Activated T-cell treated with anti-CD3 and anti-CD28 coated beads for 4 hours (primary cell): ENCODE measurements at places on chromosomes 11 and 22.
A peak's percentile ranks its signal among the peaks of the same experiment; 100 is the strongest.

DNA sequence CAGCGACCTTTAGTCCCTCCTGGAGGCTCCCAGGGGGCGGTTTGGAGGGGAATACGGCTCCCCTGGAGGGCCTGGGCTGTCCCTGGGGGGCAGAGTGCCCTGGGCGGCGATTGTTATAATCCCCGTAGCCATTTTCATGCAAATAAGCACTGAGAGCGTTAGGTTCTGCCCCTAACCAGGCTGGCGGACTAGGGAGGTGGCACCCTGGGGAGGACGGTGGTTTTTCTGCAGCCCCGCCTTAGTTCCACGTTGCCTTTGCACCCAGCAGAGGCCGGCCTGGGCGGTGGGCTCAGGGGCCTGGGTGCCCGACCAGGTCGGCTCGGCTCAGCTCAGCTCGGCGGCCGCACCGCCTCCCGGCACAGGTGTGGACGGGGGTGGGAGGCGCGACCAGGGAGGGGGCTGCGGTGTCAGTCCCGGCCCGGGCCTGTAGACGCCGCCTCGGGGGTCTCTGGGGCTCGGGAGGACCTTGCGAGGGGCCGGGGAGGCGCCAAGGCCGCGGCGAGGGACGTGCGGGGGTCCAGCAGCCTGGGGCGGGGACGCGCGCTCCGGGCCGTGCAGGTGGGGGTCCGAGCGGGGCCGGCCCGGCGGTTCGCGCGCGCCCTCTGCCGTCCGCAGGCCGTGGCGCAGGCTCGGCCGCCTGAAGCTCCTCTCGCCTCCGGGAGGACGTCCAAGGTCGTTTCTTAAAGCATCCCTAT lies 2.3 kb upstream of the DUSP8 start:
- peak; percentile 36 for DNase-seq

- no peak for DNase-seq
Measured at GRCh38 chr22:36431977-36432376, 44.2 kb upstream of the MYH9 start.

- no peak for DNase-seq
Measured at GRCh38 chr11:46649180-46649738, 31.9 kb downstream of the ATG13 start.

DNA sequence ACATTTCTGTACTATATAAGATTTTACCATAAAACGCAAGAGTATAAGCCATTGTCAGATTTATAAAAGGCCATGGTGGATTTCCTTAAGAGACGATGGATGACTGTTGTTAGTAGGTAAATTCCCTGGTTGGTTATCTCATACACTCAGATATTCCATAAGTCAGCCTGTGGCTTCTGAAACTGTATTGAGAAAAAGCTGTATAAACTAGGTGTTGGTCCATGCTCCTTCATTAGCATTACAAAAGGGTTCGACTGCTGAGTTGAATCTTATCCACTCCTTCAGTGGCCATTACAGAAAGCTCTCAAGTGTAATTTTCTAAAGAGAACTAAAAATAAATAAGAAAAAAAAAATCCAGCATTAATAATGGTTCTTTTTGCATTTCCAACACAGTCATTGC lies 5.3 kb downstream of the GRAP2 start:
- no peak for DNase-seq

DNA sequence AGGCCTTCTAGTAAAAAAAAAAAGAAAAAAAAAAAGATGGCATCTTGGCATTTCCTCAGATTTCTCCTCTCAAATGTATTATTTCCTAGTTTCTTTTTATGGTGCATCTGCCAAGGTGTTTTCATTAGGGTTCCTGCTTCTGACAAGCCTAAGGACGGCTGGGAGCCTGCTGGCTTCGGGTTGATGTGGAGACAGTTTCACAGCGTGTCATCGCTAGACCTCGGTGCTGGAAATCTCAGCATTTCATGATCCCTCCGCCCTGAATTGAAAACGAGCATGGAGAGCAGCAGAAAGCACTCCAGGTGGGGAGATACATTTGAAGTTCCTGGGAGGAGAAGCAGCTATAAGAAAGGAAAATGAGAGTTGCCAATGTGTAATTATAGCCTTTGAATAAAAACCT lies 283.9 kb upstream of the CNTN5 start:
- no peak for DNase-seq

- no peak for DNase-seq
Measured at GRCh38 chr11:129089279-129089678, 102.8 kb downstream of the ARHGAP32 start.

- DNase-seq = no peak
Measured at GRCh38 chr11:70928854-70929598, 323.4 kb downstream of the SHANK2 start.

GRCh38 chr11:1073851-1074243 lies 827 bp upstream of the MUC2 start:
- no peak for DNase-seq

- no peak for DNase-seq
Measured at GRCh38 chr11:10108915-10109680, 184.9 kb downstream of the SBF2 start.

DNA sequence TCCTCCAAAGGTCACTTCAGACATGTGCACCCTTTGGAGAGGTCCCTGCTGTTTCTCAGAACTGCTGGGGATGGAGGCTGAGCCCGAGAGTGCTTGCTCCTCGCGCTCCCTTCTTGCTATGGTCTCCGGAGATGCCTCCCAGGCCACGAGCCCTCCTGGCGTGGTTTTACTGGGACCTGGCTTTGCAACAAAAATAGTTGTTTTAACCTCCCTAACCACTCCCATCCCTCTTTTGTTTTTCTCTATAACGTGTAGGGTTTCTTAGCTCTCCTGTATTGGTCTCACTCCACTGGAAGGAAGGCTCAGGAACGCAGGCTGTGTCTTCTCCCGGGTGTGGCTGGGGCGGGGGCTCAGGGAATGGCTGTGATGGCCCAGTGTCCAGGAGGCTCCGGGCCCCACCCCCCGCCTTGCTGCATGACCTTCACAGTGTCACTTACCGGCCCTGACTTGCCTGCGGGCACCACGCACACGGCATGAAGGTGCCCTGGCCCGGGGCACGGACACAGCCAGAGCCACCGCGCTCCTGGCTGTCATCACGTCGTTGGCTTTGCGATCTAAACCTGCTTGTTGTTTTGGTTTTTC lies 5.6 kb downstream of the PTDSS2 start:
- DNase-seq = no peak

DNA sequence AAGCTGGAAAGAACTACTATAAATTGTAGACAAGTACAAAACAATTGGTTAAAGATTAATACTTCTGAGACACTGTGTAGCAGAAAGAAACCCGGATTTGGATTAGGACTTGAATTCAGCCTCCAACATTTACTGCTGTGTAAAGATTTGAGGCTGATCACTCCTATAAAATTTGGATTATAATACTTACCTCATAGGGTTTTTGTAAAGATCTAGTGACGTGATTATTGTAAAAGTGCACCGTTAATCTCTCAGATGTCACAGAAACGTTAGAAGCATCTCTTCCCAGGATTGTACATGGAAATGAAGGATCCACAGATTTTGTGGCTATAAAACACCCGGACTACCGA lies 323 bp upstream of the HIKESHI start:
- DNase-seq = no peak

- DNase-seq = no peak
Measured at GRCh38 chr22:18055619-18056160, 22.1 kb upstream of the PEX26 start.

- DNase-seq = no peak
Measured at GRCh38 chr11:19819148-19819547, 106.5 kb downstream of the NAV2 start.

GRCh38 chr22:17130199-17130598 lies 9.0 kb upstream of the TMEM121B start:
- no peak for DNase-seq

- DNase-seq = no peak
Measured at GRCh38 chr11:3669128-3669527, 2.1 kb downstream of the CHRNA10 start.

DNA sequence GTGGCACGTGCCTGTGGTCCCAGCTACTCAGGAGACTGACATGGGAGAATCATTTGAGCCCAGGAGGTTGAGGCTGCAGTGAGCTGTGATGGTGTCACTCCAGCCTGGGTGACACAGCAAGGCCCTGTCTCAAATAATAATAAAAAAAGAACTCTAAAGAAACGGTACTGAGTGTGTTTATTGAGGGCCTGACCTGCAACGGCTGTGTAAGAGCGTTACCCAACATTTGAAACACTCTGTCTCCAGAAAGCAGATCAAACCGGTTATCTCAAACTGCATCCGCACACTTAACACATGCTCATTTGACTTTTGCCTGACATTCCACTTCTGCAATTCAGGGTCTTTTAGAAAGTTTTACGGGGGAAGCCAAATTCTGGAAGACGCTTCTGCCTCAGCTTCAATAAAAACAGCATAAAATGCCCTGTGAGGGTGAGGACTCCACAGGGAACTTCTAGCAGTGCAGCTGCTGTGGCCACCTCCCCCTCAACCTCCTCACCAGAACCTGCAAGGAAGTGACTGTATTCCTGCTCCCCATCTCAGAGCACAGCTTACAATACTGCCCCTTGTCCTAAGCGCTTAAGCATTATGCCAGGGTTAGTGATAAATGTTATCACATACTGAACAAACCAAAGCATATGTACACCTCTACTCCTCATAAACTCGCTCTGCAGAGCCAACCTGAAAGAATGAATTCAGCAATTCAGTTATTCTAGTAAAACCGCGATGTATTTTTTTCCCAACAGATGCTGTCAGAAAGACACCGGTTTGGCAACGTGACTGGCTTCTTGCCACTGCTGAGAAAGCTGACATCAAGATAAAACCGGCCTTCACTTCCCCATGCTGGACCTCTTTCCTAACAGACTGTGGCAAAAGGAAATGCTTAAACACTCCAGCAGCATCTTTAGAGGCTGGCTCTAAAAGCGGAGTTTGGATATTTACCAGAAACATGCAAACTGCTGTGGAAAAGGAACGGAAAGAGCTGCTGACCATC lies 52.2 kb downstream of the PRDM10 start:
- DNase-seq = no peak

DNA sequence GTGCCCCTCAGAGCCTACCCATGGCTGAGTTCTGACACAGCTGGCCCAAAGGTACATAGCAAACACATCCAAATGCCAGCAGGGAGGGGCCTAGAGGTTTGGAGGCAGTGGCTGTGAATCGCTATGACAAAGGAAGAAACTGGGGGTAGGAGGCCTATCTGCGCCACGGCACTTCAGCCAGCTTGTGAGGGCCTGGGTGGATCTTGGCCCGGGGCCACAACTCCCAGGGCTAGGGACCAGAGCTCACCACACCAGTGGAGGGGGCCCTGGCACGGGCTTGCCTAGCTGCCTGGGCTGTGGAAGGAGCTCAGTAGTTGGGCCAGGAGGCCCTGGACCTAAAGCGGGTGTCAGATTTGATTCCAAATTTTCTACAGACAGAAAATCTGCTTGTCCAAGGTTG lies 9.4 kb upstream of the NAP1L4 start:
- DNase-seq = no peak

- no peak for DNase-seq
Measured at GRCh38 chr22:32518381-32518780, 43.8 kb downstream of the FBXO7 start.

- no peak for DNase-seq
Measured at GRCh38 chr11:66741153-66741552, 12.1 kb upstream of the SPTBN2 start.

GRCh38 chr11:93577286-93577685 lies 34.1 kb upstream of the SMCO4 start:
- no peak for DNase-seq

DNA sequence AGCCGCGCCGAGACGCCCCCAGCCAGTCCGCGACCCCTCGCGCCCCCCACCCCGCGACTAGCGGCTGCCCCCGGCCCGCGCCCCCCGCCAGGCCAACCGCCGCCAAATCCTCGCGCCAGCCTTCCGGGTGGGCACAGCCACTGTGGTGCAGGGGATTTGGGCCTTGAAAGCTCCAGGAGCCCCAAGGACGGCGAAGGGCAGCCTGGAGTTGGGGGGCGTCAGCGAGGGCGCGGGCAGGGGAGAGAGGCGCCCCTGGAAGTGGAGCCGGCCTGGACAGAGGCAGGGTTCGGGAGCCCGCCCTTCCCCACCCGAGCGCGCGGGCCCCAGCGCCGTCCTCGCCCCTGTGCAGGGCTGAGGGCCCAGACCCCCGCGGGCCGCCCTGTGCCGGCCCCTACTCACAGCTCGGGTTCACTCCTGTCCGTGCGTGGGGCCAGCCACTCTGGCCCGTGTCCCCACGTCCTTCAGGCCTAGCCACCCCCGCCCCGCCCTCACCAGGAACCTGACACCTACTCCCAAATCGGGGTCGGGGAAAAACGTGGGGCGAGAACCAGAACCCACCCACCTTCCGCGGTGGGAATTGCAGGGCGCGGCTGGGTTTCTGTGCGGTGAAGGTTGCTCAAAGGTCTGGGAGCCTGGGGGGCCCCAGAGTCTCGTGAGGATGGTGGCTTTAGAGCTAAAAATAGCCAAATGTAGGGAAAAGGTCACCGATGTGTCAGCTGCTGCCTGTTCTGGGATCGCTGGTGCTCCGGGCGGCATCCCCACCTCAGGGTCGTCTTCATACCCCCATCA lies at the start of gene CPT1B:
CPT1B (minus strand) TSS at position 441 of the 789 bp plus-strand sequence. CDS start 512 bp downstream, outside the sequence.
- no peak for DNase-seq

DNA sequence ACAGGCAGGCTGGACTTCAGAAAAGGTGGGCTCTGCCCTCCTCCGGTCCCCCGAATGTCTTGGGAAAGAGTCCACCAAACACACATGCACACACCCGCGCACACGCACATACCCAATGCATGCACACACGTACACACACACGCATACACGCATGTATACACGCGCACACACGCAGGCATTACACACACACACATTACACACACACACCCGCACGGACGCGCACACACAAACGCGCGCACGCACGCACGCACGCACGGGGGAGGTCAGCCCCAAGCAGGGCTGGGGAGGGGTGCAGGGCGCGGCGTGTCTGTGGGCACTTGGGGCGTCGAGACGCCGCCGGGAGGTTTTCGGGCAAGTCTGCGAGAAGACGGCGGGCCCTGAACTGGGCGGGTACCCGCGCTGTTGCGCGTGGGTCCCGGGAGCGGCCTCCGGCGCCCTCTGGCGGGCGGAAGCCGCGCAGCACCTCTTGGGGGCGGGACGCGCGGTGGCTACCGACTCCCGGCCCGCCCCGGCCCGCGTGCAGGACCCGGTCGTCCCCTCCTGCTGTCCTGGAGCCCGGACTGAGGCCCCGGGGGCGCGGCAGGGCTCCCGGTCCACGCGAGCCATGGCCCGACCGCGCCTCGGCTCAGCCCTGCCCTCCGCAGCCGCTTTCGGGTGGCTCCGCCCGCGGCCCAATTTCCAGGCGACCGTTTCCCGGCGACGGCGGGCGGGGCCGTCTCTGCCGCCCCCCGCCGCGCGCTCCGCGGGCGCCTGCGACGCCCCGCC lies 3.6 kb downstream of the SEPTIN5 start:
- peak; percentile 77 for DNase-seq

- no peak for DNase-seq
Measured at GRCh38 chr11:114279792-114280546, 16.2 kb upstream of the NNMT start.

DNA sequence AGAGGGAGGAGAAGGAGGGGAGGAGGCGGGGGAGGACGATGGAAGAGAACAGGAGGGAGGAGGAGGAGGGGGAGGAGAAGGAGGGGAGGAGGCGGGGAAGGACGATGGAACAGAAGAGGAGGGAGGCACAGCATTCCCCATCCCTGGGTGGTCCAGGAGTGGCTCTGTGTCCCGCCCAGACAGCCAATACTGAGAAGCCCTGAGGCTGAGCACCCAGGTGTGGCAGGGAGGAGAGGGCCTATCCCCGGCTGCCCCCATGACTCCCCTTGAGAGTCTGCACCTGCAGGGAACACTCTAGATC lies 717 bp downstream of the MRGPRE start:
- no peak for DNase-seq
